GM23248 (cell line): ENCODE measurements at places on chromosomes 13 and 19.

DNA sequence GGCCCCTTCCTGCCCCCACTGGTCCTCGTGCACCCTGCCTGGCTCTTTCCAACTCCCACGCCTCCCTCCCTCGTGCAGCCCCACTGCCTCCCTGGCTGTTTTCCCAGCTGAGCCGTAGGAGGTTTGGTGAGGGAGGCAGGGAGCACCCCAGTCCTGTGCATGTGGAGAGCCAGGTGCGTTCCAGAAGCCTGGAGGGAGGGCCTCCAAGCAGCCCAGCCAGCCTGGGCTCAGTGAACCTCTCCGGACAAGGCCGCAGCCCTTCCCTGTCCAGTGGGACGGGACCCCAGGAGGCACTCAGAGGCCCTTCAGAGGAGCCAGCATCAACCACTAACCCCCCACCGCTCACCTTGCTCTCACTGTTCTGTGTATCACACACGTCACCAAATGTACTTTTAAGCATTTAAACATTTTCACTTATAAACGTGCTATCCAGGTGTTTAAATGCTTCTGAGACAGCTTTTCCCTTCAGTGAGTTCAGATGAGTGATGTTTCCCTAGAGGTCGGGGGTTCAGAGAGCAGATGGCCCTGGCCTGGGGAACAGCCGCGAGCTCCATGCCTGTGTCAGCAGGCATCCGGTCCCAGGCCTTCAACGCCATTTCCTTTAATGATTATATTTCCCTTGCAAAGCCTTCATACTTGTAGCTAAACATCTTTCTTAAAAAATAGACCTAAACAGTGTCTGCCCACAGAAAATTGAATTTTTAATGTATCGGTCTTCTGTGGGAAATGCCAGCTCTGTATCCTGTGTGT, 122.6 kb downstream of the ATP11A start:
- H3K36me3 ChIP-seq, result no peaks in the 10 kb centered on the region; the same call in 1 of the 2 replicates
- H3K4me3 ChIP-seq, result no peak overlapping the region
- H3K4me1 ChIP-seq, result peaks cover 5% of the 10 kb centered on the region
- no peak overlapping the region for H3K27ac ChIP-seq

DNA sequence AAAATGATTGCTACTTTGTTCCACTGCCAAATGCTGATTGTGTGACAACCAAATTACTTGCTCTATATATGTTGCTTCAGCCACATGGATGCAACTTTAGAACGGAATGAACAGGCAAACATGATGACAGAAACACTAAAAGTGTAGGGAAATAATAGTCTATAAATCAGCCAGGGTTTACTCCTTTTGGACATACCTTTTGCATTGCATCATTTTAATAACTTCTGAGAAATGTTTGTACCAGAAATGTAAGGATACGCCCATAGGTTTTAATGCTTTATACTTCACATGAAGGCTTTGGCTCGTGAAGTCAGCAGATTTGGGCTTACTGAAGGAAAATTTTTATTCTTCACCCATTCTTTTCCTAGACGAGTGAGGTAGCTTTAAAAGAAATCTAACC, 141.0 kb downstream of the POSTN start:
- H3K36me3 ChIP-seq, result no peaks in the 10 kb centered on the region
- no peaks in the 10 kb centered on the region for H3K27me3 ChIP-seq
- no peak overlapping the region for H3K4me3 ChIP-seq
- H3K4me1 ChIP-seq, result peaks cover 22% of the 10 kb centered on the region
- DNase-seq, result peak; percentile 29
- H3K27ac ChIP-seq, result no peak overlapping the region

GRCh38 chr13:24276861-24277260, 32.5 kb upstream of the C1QTNF9 start:
- H3K36me3 ChIP-seq, result no peaks in the 10 kb centered on the region
- H3K4me3 ChIP-seq, result no peak overlapping the region
- H3K27me3 ChIP-seq, result no peaks in the 10 kb centered on the region

- no peak overlapping the region for H3K4me3 ChIP-seq
- no peaks in the 10 kb centered on the region for H3K27me3 ChIP-seq
- no peaks in the 10 kb centered on the region for H3K36me3 ChIP-seq
- no peak for DNase-seq
- no peaks in the 10 kb centered on the region for H3K4me1 ChIP-seq
Observed at GRCh38 chr13:23212671-23213070, 31.9 kb downstream of the SGCG start.

DNA sequence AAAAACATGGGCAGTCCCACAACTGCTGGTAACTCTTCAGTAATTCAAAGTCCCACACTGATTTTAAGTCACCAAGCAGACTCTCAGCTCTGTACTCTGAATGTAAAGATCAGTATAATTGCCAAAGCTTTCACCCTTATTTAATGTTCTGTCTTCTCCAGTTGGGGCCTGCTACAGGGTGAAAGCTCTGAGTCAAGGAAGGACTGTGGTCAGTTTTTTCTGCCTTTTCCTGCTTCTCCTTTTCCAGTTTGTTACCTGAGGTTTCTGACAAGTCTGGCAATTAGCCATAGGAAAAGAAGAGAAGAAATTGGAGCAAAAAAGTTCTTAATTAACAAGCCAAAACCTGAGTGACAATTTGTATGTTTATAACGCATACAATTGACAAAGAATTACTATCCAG, 279.3 kb downstream of the RBM26 start:
- no peaks in the 10 kb centered on the region for H3K4me1 ChIP-seq
- no peaks in the 10 kb centered on the region for H3K36me3 ChIP-seq
- H3K27ac ChIP-seq, result no peak overlapping the region

GRCh38 chr13:26626271-26626670, 68.8 kb downstream of the WASF3 start:
- H3K27me3 ChIP-seq, result no peaks in the 10 kb centered on the region
- peaks cover 10% of the 10 kb centered on the region; the same call in 1 of the 2 replicates for H3K36me3 ChIP-seq
- no peak overlapping the region for H3K4me3 ChIP-seq
- H3K4me1 ChIP-seq, result no peaks in the 10 kb centered on the region
- DNase-seq, result no peak
- no peak overlapping the region for H3K27ac ChIP-seq

GRCh38 chr19:56692206-56692895, 20.8 kb upstream of the ZNF835 start:
- H3K4me3 ChIP-seq, result no peak overlapping the region
- H3K4me1 ChIP-seq, result no peaks in the 10 kb centered on the region
- H3K27me3 ChIP-seq, result no peaks in the 10 kb centered on the region
- no peak overlapping the region for H3K27ac ChIP-seq
- peak; percentile 2 for DNase-seq

- peak; percentile 30 for DNase-seq
- no peak overlapping the region for H3K4me3 ChIP-seq
- H3K27ac ChIP-seq, result no peak overlapping the region
- H3K27me3 ChIP-seq, result no peaks in the 10 kb centered on the region
- peaks cover 31% of the 10 kb centered on the region for H3K4me1 ChIP-seq
- H3K36me3 ChIP-seq, result no peaks in the 10 kb centered on the region
Observed at GRCh38 chr13:27036236-27036981, 135.2 kb downstream of the USP12 start.

DNA sequence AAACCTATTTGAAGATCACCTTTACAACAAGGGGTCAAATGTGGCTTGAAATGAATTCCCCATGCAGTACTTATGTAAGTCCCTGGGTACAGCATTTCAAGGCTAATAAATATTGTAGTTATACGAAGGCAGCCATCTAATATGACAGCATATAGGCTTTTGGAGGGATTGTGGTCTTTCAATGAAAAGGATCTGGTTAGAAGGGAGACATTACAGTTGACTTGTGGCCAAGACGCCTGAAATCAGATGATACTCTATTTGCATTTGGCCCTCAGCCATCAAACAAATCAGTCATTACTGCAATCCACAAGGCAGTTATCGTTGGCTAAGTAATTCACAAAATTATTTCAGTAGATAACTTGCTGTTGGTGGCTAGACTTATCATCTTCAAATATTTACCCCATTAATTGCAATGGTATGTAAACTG, 242.7 kb downstream of the DCLK1 start:
- H3K27ac ChIP-seq, result no peak overlapping the region
- no peaks in the 10 kb centered on the region for H3K27me3 ChIP-seq
- DNase-seq, result no peak
- H3K36me3 ChIP-seq, result no peaks in the 10 kb centered on the region
- peaks cover 35% of the 10 kb centered on the region for H3K4me1 ChIP-seq

GRCh38 chr13:37646531-37646930, 48.0 kb upstream of the POSTN start:
- H3K27ac ChIP-seq, result no peak overlapping the region
- H3K4me1 ChIP-seq, result peaks cover 14% of the 10 kb centered on the region
- H3K36me3 ChIP-seq, result no peaks in the 10 kb centered on the region
- no peak for DNase-seq
- H3K4me3 ChIP-seq, result no peak overlapping the region
- no peaks in the 10 kb centered on the region for H3K27me3 ChIP-seq

GRCh38 chr13:77544758-77545338, 9.3 kb downstream of the SCEL start:
- no peak overlapping the region for H3K4me3 ChIP-seq
- no peak for DNase-seq
- H3K36me3 ChIP-seq, result no peaks in the 10 kb centered on the region
- H3K27ac ChIP-seq, result no peak overlapping the region
- H3K27me3 ChIP-seq, result no peaks in the 10 kb centered on the region; the same call in 1 of the 2 replicates
- no peaks in the 10 kb centered on the region for H3K4me1 ChIP-seq

DNA sequence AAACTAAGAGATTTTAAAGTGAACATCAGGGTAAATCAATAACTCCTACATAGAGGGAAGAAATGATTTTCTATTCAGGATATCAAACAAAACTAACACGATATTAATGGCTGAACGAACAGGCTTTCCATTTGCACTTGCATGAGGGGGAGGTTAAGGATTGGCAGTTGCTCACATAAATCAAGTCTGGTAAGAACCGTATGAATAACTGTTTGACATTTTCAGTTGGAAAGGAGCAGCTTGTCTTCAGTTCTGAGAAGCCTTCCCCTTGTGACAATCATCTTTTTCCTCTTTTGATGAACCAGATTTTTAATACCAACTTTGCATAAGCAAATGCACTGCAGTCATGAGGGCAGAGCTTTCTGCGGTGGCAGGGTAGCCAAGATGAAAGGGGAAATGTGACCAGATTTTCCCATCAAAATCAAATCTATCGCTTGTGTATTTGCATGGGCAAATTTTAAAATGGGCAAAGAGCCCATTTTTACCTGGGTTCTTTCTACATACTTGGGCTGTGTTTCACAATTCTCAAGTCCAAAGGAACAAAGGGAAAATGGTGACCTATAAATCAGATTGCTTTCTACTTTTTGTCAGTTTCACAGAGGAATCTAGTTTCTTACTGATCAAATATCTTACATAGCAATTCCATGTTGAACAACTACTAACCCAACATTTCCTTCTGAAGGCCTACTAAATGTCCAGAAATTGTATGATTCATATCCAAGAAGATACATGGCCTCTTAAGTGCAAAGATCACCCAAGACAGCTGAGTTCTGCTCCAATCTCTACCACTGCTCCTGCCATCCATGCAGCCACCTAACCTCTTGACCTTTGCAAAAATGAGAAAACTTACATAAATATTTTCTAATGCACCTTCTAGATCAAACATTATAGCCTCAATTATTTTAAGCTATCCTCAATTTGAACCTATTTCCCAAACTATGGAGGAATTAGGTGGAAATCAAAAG, 249.6 kb downstream of the OXGR1 start:
- no peaks in the 10 kb centered on the region for H3K36me3 ChIP-seq
- no peaks in the 10 kb centered on the region for H3K4me1 ChIP-seq
- H3K27me3 ChIP-seq, result no peaks in the 10 kb centered on the region
- H3K27ac ChIP-seq, result no peak overlapping the region
- no peak overlapping the region for H3K4me3 ChIP-seq
